Progenitor cell of endocrine pancreas (in vitro differentiated cells): ENCODE measurements at places on chromosomes 12 and 14. TPM values are rescaled to one million over a fixed set of nuclear protein-coding genes. Genes with fewer than 3 reads are reported as not detected.

Gene SIX6
- not detected in 2 replicates for total RNA-seq

Gene OVCH1
- 0.31 and 0.65 TPM in 2 replicates for total RNA-seq

DNA sequence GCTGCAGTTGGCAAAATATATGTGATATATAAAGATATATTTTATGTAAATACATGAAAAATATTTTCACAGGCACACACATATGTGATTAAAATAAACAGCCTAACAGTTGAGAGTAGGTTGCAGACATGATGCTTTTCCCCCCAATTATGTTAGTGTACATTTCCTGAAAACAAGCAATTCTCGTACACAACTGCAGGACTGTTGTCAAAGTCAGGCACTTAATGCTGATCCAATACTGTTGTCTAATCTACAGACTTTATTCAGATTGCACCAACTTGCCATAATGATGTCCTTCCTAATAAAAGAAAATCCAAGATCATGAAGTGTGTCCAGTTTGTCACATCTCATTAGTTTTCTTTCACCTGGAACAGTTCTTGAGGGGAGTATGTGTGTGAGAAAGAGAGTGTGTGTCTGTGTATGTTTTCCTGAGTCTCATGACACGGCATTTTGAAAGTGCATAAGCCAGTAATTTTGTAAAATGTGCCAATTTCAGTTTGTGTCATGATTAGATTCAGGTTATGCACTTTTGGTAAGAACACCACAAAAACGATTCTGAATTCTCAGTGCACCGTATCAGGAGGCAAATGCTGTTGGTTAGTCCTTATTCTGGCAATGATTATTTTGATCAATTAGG is 16.5 kb upstream of the SEL1L start:
- DNase-seq: no peak

GRCh38 chr12:117052386-117053049 is 46.7 kb downstream of the TESC start:
- no peak for DNase-seq

DNA sequence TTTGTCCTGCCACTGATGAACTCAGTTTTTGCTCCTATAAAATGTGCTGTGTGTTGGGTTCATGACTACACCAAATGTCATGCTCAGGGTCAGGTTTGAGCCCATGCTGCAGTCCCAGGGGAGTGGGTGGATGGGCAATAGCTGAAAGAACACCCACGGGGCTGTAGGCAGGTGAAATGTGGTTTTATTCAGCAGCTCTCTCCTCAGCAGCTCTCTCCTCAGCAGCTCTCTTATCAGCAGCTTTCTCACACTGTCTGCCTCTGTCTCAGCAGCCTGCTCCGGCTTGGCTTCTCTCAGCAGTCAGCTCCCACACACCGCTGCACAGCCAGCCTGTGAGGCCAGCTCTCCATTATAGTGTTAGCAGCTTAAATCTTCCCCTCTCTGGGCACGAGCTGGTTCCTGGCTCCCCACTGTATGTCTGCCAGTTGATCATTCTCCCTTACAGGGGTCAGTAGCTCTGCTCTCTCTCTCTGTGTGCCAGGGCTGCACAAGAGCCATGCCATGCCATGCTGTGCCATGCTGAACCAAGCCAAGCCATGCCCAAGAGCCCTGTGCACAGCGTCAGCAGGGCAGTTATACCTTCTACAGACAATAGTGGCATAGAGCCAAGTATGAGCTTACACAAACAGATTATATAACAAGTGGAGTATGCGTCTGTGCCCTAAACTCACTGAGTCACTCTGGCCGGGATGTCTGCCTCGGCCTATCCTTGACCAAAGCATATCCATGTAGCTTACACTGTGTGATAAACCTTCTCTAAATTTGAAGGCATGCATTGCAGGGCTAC is 303.3 kb upstream of the TMPO start:
- DNase-seq: no peak

GRCh38 chr12:120402217-120402616 is 33.3 kb upstream of the MSI1 start:
- DNase-seq: no peak

DNA sequence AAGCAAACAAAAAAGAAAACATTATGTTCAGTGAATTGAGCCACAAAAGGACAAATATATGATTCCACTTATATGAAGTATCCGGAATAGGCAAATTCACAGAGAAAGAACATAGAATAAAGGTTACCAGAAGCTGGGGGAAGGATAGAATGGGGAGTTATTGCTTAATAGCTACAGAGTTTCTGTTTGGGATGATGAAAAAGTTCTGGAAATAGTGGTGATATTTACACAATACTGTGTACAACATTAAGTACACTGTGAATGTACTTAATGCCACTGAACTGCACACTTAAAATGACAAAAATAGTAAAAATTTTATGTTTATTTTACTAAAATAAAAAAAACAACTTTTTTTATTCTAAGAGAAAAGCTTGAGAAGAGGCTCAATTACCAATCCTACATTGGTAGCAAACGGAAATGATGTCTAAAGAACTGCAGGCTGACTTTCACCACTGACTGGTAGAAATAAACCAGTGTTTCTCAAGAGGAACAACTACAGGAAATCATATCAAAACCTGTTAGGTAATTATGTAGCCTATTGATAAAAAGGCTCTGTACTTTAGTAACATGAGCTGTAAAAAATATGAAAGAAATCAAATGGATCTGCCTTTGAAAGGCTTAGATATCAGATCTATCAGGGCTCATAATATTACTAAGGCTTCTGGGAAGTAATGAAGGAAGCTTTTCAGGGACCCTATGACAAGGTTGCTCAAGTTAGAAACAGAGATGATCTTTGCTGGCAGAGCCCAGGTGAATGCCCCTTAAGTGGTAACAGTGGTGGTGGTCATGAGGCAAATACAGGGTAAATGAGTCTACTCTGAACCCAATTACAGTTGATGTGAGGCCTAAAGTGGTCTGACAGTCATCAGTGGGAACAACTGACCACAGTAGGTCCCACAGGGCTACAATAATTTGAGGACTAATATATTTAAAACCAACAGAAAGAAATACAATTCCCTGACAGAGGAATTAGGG is 41.3 kb downstream of the BAZ1A start:
- no peak for DNase-seq

DNA sequence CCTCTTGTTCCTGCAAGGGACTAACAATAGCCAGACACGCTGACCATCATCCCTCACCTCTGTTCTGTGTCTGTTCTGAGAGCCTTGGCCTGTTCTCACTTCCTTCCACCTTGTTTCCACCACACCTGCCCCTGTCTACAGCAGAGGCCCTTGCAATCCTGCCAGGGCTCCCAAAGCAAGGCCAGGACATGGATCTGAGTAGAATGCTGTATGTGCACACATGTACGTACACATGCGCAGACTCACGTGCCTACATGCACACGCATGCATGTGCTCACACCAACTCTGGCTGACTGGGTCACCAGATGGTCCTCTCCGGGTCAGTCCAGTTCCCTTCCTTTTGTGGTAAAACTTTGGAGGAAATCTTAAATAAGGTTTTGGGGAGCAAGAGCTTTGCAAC is 133.0 kb upstream of the C14orf180 start:
- DNase-seq: no peak

- DNase-seq: no peak
These were observed 140.6 kb downstream of the EGLN3 start for GRCh38 chr14:33810308-33810707.

GRCh38 chr12:52828156-52828555 is 6.0 kb downstream of the KRT79 start:
- no peak for DNase-seq

DNA sequence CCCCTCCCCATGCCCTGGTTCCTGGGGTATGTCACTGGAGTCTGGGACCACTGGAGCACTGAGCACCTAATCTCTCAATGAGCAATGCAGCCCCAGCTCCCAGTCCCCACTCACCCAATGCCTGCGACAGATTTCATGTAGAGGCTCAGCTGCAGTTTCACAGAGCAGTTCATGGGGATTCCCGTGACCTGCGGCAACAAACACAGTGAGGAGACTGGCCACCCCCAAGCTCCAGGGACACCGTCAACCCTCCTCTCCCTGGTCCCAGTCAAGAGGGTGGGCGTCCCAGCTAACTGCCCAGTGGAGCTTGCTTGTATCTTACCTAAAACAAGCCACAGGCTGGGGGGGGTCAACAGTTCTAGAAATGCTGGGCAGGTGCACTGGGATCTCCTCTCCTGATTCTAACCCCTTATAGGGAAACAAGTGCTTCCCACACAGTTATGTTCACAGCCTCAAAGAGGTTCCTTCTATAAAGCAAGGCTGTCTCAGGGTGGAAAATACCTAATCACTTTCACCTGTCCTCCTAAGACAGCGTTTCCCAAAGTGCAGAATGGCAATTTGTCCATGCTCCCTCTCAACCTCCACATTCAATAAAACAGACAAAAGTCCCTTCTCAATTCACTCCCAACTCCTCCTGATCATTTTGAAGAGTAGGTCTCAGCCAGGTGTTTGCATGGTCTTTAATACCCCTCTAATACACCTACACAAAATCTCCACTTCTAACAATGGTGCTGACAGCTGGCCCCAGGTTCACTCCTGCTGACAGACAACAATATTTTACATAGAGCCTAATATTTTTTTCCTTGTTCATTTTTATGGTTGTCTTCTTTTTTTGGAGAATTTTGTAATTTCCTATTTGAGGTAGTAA is 68.3 kb downstream of the SCARB1 start:
- DNase-seq: no peak
